ENCODE measurements at places on chromosomes 11 and 22. TPM values are rescaled to one million over a fixed set of nuclear protein-coding genes. Genes with fewer than 3 reads are reported as not detected.

DNA sequence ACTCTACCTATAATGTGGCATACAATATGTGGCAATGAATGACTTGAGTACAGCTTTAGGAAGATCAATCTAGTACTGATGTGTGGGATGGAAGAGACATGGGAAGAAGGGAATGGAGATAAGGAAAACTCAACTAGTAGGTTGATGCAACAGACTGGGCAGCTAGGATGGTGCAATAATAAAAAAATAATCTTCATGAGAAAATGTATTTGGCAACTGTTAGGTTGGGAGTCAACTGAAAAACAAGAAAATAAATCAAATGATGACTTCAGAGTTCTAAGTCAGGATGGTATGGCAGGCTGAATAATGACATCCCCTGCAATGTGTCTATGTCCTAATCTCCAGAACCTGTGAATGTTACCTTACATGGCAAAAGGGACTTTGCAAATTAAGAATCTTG is 236.8 kb upstream of the PITPNB start:
- no peak for DNase-seq

Gene TRIM48
- polyA plus RNA-seq, result not detected

Gene CD3D
- 7.4 TPM for polyA plus RNA-seq

Gene RAB36
- 2.2 TPM for polyA plus RNA-seq

DNA sequence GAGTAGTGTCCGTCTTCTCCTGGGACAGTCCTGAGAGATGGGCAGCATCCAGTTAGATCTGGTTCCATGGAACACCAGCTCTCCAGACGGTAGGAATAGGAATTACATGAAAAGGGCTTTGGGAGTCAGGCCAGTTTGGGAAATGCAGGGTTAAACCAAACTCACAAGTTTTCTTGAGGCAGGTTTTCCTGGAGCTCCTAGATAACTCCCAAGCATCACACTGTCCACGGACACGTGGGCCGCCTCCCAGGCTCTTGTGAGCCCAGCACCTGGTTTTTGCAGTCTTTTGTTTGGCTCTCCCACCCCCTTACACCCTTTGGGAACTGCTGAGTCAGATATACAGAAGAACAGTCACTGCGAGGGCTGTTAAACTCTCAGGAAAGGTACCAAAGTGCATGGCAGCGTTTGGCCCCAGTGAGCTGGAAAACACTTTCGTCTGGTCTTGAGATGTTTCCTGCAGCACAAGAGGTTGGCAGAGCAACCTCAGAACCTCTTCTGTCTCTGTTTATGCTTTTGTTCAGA is 90.0 kb downstream of the BCR start:
- no peak for DNase-seq

DNA sequence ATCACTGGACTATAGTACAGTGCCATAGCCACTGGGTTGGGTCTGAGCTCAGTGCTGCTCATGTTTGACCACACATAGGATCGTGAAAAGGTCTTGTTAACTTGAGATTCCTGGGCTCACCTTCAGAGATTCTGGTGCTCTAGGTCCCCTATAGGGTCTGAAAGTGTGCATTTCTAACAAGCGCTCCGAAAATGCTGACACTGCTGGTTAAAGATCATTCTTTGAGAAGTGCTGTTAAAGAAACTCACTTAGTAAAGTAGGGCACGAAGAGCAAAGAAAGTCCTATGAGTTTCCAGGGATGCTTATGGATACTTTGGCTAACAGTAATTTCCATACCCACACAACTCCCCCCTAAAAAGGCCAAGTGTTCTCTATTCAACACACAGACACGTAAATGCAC is 108.1 kb upstream of the PAX6 start:
- no peak for DNase-seq

GRCh38 chr22:49583341-49583740 is 244.3 kb downstream of the BRD1 start:
- DNase-seq, result no peak

Gene MS4A1
- polyA plus RNA-seq, result 0.67 TPM
